Stimulated activated CD8-positive, alpha-beta memory T cell treated with anti-CD3 and anti-CD28 coated beads, Interleukin-15, amount 100 ng/mL, for 48 hours (primary cell): ENCODE measurements at places on chromosomes 3 and 15.

DNA sequence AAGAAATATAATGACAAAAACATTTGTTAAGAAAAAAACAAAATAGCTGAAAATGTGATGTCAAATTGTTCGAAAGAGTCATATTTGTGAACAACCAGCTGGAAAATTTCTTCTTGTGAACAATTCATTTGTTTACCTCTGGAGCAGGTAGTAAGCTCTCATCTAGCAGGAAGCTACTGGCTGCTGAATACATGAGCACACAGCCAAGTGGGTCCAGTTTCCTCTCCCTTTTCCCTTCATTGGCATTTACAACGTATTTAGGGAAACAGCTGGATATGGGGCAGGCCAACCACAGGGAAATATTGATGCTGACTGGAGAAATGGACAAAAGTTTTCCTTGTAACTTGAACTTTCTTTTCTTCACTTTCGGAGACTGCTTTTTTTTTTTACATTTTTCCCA, 1354.7 kb upstream of the EPHA6 start:
- no peak for DNase-seq

DNA sequence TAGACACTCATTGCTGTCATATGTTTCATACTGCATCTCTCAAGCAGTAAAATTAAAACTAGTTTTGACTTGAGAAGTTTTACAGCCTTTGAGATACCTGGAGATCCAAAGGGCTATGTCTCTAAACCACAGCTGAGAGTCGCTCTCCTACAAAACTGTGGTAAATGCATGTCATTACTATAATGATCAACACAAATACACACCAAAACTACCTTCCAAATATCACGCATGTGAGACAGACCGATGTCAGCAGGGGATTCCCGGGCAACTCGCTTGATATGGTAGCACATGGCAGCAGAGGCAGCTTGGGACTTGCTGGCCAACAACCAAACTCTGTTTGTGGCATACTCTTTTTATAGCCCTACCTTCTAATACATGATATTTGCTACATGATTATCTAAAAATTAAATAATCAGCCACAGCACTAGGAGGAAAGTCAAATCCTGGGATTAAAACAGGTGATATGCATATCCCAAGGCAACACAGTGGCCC, 56.3 kb downstream of the PDZRN3 start:
- DNase-seq: no peak

GRCh38 chr3:143608966-143609365, 239.3 kb downstream of the SLC9A9 start:
- DNase-seq: no peak

DNA sequence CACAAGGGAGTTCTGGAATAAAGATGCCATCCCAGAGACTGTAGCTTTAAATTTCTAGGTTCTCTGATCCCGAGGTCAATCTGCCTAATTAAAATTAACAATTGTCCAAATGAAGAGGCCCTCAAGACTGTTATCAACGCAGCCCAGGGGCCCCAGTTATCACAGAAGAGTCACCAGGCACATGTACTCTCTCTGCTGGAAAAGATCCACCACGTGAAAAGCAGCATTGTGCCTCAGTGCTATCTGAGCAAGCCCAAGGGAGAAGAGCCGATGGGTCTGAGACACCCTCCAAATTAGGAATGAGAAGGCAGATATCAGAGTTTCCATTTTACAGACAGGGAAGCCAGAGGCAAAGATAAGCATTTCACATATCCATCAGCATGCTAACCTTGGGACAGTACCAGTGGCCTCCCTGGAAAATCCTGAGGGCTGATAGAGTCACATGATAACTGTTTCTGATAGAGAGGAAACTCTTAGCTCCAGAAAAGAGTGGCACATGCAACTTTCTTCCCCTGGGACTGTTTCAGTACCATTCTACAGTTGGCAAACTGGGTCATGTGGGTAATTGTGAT, 55.5 kb downstream of the ITGB5 start:
- no peak for DNase-seq

- DNase-seq: no peak
Measured at GRCh38 chr3:129005526-129006303, 4.6 kb downstream of the EFCC1 start.
